Retina (tissue), 1 donor: ENCODE measurements at places on chromosomes 6 and 20.

- no peak for DNase-seq
Measured at GRCh38 chr6:42394881-42395620, 56.7 kb downstream of the TRERF1 start.

DNA sequence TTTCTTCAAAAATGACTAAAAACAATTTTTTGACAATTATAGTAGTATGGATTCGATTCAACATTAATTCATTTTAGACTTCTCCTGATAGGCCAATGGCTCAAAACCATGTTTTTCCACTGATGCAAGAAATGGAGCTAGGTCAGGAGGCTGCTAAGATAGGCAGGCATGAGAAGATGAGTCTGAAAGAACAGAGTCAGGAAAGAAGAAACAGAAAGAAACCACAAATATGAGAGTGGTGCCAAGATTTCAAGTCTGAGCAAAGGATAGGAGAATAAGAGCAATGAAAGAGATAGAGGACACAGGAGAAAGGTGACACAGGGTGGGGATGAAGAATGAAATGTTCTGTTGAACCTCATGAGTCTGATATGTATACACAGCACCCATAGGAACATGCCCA is 112.2 kb downstream of the TASP1 start:
- no peak for DNase-seq

DNA sequence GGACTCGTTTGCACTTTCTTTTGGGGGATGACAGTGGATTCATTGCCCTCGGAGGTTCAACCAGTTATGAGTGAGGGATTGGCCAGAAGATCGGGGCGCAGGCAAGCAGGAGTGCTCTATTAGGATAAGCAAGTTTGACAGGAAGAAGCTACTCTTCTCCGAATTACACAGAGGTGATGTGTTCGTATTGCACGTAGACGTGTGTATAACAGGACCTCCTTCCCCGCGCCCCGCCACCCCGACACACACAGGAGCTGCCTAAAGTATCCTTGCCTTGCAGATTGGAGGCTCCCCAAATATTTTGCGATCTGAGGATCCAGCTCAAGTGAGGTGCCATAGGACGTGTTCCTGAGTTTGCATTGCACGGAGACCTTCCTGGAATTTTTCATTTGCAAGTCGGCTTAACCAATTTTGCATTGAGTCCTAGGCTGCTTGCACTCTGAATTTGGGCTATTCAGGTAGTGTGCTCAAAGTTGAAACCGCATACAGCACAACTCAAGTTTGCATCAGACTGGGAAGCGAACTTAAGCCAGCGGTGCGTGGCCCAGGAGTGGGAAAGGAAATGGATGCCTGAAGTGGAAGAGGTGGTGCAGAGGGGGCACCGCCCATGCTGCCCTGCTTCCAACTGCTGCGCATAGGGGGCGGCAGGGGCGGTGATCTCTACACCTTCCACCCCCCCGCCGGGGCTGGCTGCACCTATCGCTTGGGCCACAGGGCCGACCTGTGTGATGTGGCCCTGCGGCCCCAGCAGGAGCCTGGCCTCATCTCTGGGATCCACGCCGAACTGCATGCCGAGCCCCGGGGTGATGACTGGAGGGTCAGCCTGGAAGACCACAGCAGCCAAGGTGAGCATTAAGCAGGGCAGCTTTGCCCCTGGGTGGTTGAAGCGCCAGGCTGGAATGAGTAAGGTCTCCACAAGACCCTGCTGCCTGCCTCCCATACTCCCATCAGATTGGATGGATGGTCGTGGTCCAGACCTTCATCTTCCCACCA is 770 bp downstream of the TCF19 start:
- no peak for DNase-seq

GRCh38 chr6:49410564-49410963 is 52.5 kb downstream of the MMUT start:
- no peak for DNase-seq

- no peak for DNase-seq
Measured at GRCh38 chr6:53325785-53326184, 23.0 kb downstream of the ELOVL5 start.

- no peak for DNase-seq
Measured at GRCh38 chr20:4985658-4986057, 15.7 kb downstream of the SLC23A2 start.

GRCh38 chr6:6920987-6921313 is 186.8 kb upstream of the RREB1 start:
- DNase-seq, result no peak

- DNase-seq, result no peak
Measured at GRCh38 chr20:4444404-4444803, 277.3 kb upstream of the PRND start.

DNA sequence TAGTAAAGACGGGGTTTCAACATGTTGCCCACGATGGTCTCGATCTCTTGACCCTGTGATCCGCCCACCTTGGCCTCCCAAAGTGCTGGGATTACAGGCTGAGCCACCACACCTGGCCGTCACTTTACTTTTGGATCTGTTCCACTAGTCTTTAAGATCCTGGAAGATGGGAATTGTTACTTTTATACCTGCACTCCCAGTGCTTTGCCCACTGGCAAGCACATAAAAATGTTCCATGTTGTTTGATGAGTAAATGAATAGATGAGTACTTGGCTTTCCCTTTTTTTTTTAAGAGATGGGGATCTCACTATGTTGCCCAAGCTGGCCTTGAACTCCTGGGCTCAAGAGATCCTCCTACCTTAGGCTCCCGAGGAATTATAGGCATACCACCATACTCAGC is 84.8 kb upstream of the SASH1 start:
- DNase-seq, result no peak

DNA sequence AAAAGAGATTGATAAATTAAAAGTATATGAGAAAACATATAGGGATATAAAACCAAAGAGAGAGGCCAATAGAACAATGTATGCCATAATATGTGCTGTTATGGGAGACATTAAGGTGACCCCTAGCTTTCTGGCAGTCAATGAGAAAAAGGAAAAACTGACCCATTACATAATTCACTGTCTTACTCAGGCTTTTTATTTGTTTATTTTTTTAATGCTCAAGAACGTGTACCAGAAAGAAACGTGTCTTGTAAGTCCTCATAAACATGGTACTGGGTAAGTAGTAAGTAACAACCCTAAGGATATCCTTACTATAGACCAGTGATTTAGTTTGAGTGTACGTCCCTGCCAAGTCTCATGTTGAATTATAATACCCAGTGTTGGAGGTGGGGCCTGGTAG is 160.8 kb upstream of the PHACTR1 start:
- DNase-seq, result no peak
